Posterior vena cava (tissue), 2 donors: ENCODE measurements at places on chromosomes 3 and 15. TPM values are rescaled to one million over a fixed set of nuclear protein-coding genes. Genes with fewer than 3 reads are reported as not detected.
A peak's percentile ranks its signal among the peaks of the same experiment; 100 is the strongest.

GRCh38 chr15:76071806-76072205 lies 12.0 kb downstream of the TMEM266 start:
- no peak for DNase-seq

DNA sequence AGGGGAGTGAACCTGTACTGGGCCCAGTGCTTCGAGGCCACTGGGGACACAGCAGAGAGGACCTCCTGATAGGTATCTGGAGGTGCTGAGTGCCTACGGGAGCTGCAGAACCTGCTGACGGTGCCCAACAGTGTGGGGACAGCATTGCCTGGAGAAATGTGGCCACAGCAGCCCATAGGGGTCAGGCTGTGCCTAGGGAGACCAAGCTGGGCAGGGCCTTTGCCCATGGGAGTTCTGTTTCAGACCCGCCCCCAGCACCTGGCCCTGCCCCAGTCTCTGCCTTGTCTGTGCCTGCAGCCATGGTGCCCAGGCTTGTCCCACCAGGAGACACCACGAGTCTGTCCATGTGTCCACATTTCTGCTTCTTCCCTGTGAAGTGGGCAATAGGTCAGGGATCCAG lies 15.3 kb upstream of the RPL32 start:
- DNase-seq: no peak

The GABRB3 gene
- 1.9 TPM for total RNA-seq

- no peak for DNase-seq
These were observed 14.2 kb upstream of the TSEN2 start for GRCh38 chr3:12470111-12470510.

- DNase-seq: no peak
These were observed 14.1 kb downstream of the TTC21A start for GRCh38 chr3:39121621-39122020.

The ITIH1 gene
- 1.3 TPM for total RNA-seq

- DNase-seq: peak; percentile 76
These were observed 1.7 kb downstream of the EPB42 start for GRCh38 chr15:43218908-43219706.

DNA sequence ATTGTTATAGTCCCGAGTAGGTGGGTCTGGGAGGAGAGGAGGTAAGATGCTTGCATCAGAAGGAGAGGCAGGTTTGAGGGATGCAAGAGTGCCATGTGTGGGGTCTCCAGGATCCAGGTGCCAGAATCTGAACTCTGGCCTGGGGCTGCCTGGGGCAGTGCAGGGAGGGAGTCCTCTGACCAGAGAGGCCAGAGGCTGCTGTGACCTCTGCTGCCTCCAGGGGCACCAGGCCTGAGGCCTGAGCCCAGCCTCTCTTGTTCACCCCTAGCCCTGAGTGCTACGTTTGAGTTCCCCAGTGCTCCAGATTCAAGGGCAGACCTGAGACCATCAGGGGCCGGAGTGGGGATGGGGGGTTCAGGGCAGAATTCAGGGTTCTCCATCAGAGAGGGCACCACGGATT lies 7.4 kb downstream of the SLC38A3 start:
- DNase-seq: no peak

DNA sequence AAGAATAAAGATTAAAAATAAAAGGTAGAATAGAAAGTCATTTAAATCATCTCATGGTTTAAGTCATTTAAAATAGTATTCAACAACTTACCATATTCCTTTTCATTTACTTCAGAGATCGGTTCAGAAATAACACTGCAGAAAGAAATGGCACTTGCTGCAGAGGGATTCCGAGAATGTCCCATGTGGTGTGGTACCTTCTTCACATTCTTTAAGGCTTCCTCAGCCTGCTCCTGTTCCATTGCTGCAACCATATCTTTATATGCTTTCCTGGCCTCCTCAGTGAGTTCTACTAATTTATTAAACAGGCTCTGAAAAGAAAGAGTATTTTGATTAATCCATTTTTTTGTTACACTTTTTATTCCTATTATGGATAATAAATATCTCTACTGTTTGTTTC lies 32.6 kb upstream of the SHC4 start:
- DNase-seq: no peak

GRCh38 chr15:28021281-28022039 lies 77.7 kb downstream of the OCA2 start:
- peak; percentile 82 for DNase-seq

The ZNF501 gene
- 8.1 TPM for total RNA-seq

DNA sequence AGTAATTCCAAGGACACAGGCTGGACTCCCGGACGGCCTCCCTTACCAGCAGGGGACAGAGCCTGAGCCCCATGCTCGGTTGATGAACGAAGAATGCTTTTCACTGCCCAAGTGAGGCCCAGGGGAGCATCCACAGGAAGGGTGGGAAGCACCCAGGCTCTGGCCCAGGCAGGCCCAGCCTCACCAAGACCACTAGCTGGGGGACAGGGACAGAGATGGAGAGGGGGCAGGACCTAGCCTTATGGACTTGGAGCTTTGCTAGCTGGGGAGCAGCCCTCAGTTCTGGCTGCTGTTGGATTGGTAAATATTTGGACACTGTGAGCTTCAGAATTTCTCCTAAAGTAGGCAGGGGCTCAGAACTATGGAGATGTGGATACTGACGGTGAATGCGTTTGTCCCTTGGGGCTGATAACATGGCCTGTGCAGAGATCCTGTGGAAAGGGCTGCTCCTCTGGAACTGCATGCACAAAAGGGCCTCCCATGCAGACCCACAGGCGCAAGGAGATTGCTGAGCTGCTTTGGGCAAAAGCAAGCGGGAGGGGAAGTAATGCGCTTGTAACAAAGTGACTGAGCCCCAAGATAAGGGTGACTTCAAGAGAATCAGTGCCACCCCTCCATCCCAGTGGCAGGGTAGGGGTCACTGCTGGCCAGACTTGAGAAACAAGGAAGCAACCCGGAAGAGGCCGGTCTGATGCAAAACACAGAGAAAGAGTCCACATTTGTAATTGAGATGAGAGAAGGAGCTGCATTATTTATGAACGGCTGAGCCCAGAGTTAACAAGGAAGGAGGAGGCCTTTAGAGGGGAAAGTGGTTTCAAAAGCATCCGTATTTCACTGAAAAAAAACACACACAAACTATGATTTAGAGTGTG lies 70.1 kb upstream of the MEF2A start:
- no peak for DNase-seq

The SI gene
- total RNA-seq: 0.14 TPM

- DNase-seq: no peak
These were observed 37.4 kb downstream of the RPN1 start for GRCh38 chr3:128613083-128613829.

The LIPC gene
- total RNA-seq: 0.14 TPM

GRCh38 chr15:58390655-58391054 lies 41.1 kb upstream of the LIPC start:
- DNase-seq: no peak

DNA sequence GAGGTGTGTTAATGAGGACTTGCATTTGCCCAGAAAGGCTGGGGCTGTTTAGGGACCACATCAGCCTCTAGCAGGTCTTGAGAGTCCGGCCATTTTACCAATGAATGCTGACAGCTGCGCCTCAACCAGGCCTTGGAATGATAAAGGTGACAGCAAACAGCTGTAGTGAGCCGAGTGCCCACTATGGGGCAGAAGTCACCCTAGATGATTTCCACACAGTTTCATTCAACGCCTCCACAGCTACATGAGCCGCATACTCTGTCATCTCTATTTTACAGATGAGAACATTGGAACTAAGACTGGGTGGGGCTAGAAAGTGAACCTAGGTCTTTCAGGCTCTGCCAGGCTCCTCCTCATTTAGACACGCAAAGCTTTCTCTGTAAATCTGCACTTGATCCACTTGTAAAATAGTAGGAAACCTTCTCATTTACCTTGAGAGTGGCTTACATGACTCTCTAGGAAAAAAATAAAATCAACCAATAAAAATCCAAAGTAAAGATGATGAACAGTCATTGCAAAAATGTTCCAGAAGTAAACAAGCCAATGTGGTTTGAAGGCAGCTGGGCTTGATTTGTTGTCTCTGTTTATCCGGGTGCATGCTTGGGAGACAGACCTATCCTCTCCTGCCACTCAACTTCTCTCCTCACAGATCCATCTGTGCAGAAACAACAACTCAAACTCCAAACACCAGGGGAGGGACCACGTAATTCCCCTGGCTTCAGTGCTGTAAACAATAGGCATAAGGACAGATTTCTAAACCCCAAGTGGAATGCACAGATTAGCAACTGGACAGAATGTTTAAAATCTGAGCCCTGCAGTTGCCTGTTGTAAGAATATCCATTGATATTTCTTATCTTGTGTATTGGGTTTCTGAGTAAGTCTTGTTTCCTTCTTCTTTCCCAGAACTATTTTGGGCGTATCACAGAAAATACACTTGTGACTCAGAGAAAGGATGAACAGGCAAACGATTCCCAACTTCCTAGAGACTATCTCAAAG lies 31.5 kb upstream of the LDHAL6B start:
- DNase-seq: no peak

The KCNAB1 gene
- total RNA-seq: 33.1 TPM

DNA sequence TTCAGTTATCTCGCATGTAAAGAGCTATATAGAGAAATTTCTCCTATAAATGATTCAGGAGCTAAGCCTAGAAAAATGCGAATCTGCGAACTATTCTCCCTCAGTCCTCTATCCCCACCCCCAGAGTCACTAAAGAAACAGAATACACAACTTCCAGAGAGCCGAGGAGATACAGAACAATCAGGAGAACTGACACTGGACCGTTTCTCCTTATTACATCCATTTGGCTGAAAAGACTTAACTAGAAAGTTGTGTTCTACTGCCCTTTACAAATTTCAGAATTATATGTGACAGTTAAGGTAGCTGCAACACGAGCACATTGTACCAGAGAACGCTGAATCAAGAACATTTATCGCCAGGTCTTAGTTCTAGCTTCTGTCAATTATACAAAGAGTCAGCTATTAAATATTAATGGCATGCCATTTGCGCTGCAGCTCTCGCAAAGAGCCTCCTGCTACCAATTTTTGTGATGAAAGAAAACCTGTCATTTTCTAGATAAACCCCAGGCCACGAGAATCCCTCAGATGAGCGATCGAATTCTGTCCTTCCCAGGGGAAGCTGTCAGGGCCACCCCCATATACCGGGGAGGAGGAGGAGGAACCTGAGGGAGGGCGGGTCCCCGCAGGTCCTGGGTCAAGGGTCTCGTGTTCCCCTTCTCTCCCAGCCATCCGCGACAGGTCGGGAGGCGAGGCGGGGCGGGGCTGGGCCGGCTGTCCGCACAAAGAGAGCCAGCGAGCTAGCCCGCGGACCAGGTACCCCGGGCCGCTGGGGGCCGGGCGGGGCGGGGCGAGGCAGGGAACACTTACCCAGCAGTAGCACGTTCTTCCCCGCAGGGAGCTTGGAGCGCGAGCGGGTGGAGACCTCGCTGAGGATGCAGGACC lies 878 bp downstream of the DYNC1LI1 start:
- peak; percentile 84 for DNase-seq

GRCh38 chr15:75840659-75841058 lies 2.6 kb upstream of the UBE2Q2 start:
- no peak for DNase-seq

GRCh38 chr3:18864933-18865731 lies 283.2 kb upstream of the KCNH8 start:
- DNase-seq: no peak

The NBEAL2 gene
- 33.1 TPM for total RNA-seq
